ENCODE measurements at places on chromosomes 1 and 21. TPM values are rescaled to one million over a fixed set of nuclear protein-coding genes. Genes with fewer than 3 reads are reported as not detected.

FCRL2 gene
- not detected for total RNA-seq

GRCh38 chr1:156659988-156660751, 17.0 kb downstream of the NES start:
- peak; percentile 99 for DNase-seq

DNA sequence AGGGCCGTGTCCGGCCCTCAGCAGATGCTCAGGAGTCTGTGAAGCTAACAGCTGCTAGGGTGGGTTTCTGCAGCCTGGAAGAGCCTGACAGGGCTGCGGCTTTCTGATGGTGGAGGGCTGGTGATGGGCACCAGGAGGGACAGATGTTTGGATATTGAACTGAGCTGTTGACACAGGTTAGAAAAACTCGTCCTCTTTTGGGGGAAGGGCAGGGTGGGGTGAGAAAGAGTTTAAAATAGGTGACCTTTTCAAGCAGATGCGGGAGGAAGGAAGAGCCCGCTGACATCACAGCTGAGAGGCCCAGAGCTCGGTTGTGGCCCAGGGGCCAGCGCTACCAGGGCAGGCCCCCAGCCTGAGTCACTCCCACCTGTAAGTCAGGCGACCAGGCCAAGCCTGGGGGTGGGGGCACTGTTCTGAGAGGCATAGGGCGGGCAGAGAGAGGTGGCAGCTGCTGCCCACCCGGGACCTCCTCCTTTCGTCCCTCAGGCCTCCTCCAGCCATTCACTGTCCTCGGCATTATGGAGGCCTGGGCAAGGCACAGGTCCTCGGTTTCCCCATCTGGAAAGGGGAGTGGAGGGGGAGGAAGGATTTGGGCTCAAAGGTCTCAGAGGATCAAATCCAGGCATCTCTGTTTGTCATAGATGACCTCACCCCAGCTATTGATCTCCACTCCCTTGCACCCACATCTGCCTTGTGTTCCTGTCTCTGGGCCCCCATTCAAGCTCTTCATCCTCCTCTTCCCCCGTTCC, 32.3 kb upstream of the ID3 start:
- no peak for DNase-seq

C2CD4D gene
- total RNA-seq, result not detected

RUNX3 gene
- 0.15 TPM for total RNA-seq

MXRA8 gene
- total RNA-seq, result 7.7 TPM

TMEM54 gene
- 9.9 TPM for total RNA-seq

GRCh38 chr21:27813750-27814149, 846.9 kb upstream of the ADAMTS5 start:
- DNase-seq, result peak; percentile 35

DCST1 gene
- not detected for total RNA-seq

SNRPE gene
- 109 TPM for total RNA-seq

- no peak for DNase-seq
Measured at GRCh38 chr1:163813251-163813650, 491.5 kb downstream of the NUF2 start.

DDR2 gene
- total RNA-seq, result 4.4 TPM

DNA sequence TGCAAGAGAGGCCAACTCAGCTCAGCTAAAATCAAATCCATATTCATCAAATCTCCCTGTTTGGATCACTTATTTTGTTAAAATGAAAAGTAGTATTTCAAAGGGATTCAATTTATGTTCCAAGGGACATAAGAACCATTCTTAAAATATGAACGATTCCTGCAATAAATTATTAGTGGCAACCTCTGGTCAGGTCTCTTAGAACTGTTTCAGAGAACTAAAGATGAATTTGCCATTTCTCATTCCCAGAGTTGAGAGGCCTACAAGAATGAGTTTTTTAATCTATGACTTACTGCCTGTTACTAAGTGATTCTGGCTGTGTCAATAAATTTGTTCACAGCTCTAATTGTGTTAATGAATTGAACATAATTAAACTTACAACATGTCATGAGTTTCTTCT, 268.5 kb downstream of the SPATA17 start:
- no peak for DNase-seq

DNA sequence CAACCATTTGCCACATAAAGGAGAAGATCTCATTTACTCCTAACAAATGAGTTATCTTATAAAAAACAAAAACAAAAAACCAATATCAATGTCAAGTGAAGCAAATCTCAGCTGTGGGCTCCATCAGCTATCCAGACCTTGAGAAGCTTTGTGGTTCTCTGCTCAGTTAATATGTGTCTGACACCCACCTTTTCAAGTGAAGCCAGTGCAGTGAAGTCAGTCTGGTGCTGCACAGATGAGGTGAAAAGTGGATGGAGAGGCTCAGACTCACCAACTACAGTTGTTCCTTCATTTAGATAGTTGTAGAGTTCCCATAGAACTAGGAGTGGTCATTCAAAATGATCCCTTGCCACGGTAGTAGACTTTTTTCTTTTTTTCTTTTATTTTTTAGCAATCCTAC, 106.8 kb downstream of the NTNG1 start:
- DNase-seq, result no peak

GRCh38 chr1:220655961-220656740, 34.0 kb upstream of the C1orf115 start:
- no peak for DNase-seq
